ENCODE measurements at places on chromosomes 4 and X.

DNA sequence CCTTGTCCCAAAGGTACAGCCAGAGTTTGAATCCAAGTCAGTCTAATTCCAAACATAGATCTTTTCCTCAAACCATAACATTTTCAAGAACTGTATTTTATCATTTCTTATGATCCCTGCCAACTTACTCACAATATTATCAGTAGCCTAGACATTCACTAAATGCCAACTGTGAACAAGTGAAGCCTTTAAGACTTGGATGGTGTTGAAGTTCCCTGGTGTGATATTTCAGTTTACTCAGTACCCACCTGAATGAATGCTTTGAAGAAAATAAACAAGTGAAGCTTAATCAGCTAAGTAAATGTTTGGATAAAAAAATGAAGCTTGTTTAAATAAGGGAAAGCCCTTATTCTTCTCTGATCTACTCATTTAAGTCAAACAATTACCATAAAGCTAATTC lies 1028.3 kb downstream of the DMD start:
- no peak for DNase-seq

DNA sequence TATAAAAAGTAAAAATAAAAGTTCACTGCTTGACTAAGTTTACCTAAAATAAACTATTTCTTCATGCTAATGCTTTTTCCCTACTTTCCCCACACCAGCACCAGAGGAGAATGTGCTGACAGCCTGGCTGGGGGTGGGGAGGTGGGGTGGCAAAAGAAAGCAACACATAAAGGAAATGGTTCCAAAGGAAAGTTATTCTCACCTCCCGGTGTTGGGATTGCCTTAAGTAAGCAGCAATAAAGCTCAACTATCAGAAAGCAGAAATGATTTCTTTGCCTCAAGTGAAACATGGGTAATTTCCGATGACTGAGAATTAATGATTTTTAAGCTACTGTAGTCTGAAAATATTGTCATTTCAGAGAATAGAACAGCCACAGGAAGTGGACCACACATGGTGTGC lies 84.5 kb upstream of the DKK2 start:
- DNase-seq: no peak

GRCh38 chrX:38848671-38849455 lies 47.6 kb downstream of the MID1IP1 start:
- no peak for DNase-seq

DNA sequence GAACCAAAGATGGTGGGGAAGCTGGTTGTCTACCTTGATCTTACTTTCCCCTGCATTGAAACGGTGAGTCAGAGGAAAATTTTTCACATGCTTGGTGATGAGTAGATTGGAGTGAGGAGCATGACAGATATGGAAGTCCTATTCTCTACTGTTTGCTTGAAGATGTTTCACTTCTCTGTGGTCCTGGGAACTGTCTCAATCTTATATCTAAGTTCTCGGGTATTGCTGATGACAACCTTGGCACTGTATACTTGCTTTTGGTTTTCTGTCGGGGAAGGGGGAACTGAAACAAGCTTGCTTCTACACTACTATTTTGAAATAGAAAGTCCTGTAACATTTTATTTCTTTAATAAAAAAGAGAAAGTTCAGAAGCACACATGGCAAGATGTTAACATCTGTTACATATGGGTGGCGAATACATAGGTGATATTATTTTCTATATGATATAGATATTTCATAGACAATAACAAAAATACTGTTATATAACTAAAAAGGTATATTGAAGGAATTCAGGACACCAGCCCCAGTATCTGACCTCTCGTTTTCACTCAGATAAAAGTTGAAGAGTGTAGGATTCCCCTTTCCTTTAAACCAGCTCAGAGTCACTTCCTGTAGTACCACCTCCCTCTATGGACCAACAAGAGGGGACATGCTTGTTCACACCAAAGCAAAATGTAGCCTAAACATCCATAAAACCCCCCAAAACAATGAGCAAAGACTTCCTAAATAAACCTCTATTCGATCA lies 88.8 kb downstream of the FMR1NB start:
- peak; percentile 10 for DNase-seq

DNA sequence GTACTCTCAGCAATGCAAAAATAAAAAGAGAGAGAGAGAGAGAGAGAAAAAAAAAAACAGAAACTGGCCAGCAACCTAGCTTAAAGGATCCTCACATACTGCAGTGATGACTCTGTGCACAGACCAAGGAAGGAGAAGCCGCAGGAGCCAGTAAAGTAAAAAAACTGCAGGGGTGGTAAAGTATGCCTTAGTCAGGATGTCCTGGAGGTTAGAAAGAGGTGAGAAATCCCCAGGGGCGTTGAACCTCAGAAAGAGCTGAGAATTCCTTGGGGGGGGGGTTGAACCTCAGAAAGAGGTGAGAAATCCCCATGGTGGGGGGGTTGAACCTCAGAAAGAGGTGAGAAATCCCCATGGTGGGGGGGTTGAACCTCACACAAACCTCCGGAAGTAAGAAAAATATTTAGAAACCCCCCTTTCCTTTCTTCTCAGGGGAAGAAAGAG lies 48.0 kb downstream of the MAGEA9 start:
- no peak for DNase-seq

DNA sequence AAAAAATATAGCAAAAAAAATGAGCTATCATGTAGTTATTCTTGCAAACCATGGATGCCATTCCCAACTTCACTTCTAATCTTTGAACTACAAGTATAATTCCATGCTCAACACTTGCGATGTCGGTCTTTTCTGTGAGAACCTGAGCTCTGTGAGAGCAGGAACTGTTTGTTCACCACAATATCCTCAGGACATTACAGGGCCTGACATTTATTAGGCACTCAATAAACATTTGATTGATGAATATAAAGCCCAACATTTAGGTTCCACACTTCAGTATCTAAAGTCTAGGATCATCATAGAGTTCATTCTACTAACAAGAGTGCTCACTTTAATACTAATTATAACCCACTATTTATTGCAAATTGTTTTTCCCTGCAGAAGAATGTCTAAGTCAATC lies 211.6 kb upstream of the FAM241A start:
- DNase-seq: no peak

- DNase-seq: no peak
Measured at GRCh38 chr4:30116401-30116800, 603.8 kb upstream of the PCDH7 start.

DNA sequence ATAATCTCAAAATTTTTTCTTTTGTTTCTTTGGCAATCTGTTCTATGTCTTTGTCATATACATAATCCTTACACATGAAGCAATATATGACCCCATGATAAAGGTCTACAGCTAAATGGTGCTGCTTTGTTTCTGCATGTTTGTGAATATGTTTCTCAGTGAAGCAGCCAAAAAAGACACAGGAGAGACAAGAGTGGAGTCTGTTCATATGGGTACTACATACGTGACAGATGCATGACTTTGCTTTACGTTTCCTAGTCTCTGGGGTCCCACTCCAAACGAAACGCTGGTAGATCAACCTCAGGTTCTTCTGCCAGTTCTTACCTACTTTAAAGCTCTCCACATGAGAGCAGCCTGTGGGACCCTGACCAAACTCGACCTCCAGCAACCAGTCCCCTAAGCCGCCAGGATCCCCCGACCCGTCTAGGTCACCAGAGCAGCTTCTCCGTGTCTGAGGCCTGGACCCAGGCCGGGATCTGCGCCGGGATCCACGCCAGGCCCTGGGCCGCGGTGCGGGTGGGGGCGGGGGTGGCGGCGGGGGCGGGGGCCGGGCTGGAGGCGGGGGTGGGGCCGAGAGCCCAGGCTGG lies 1.5 kb downstream of the USP51 start:
- peak; percentile 7 for DNase-seq

DNA sequence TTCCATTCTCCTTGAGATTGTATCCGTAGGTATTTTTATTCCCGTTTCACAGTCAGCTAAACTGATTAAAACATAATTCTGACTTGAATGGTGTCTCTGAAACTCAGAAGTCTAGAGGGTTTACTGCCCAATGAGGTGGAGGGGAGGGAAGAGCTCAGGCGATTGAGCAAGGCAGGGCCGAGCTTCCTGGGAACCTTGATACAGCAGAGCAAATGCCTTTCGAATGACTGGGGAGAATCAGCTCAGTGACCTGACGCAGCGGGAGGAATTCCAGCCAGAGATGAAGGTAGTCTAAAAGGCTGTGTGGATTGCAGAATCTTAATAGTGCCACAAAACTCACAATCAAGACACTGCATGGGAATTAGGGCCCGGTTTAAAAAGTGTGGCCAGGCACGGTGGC lies 233.6 kb downstream of the EVC2 start:
- DNase-seq: no peak

DNA sequence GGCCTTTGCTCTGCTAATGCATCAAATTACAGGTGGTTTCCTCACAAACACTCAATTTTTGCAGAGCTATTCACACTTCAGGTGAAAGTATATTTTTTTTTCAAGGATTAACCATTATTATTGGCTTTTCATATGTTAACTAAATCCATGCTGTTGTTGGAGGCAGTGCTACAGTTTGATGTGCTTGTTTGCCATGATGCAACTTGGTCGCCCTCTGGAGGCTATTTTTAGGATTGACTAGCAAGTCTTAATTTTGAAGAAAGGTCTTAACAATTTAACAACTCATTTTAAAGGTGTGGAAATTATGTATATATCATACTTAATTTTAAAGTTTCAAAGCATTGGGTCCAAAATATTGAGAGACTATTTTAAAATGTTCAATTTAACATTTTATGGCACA lies 168.8 kb upstream of the FAM47A start:
- peak; percentile 1 for DNase-seq

- no peak for DNase-seq
Measured at GRCh38 chr4:24915121-24915922, 2.5 kb upstream of the CCDC149 start.

DNA sequence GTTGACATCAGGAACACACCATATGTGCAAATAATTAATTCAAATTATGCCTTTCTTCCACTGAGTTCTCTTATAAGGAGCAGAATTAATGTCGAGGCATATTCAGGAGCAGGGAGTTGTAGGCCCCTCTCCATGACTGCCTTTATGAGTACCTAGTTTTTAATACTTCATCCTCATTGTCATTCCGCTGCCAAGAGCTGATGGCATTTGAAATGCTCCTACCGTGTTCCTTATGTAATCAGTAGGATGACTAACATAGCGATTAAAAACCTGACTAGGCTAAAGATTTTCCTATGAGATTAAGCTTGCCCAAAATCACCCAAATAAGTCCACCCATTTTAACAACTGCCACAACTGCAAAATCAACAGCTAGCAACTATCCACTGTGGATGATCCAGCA lies 220.6 kb downstream of the DHX15 start:
- DNase-seq: no peak

Measured in GM20000 (cell line).